Muscle of back (tissue), 13 donors: ENCODE measurements at places on chromosomes 1 and 21. TPM values are rescaled to one million over a fixed set of nuclear protein-coding genes. Genes with fewer than 3 reads are reported as not detected.
A peak's percentile ranks its signal among the peaks of the same experiment; 100 is the strongest.

- no peak for DNase-seq
Observed at GRCh38 chr1:28779751-28780408, 32.1 kb upstream of the OPRD1 start.

Gene ACTA1
- polyA plus RNA-seq = 11,491 TPM

Gene TTC24
- 0.63 TPM for polyA plus RNA-seq

DNA sequence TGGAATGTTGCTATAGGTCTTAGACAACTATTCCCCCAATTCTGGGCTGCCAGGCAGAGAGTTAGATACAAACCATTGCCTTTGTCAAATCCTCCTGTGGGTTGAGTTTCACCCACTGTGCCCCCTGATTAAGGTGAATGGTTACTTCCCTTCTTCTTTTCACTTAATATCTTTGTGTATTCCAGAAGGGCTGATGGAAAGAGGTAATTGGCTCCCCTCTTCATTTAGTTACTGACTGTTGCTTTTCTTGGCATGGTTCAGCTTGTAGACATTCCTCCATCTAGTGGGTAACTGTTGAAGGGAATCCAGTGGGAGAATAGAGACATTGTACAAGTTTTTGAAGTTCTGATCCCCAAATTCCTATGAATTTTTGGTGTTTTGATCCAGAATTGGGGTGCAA lies 43.8 kb upstream of the MACF1 start:
- DNase-seq = no peak

Gene TNFRSF25
- polyA plus RNA-seq = 9.3 TPM

GRCh38 chr1:113899111-113899510 lies 5.5 kb downstream of the AP4B1 start:
- DNase-seq = no peak

GRCh38 chr1:209751627-209752231 lies 4.1 kb upstream of the TRAF3IP3 start:
- DNase-seq = no peak

Gene TRNP1
- polyA plus RNA-seq = 6.2 TPM

DNA sequence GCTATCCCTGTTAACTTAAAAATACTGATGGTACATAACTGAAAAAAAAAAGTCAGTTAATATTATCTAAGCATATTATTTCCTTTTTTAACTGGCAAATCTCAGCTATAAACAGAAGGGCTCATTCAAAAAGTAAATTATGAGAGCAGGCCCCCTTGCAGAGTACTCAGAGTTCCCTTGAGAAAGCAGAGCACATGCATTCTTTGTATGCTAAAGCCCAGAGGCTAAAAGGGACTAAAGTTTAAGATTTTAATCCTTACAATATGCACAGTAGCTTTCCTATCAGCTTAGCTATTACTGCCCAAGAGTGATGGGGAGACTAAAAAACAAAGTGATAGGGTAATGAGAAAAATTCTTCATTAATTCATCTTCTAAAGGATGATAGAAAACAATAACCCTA lies 18.5 kb downstream of the SLC16A1 start:
- DNase-seq = no peak

GRCh38 chr1:209012443-209013196 lies 570.9 kb upstream of the CAMK1G start:
- DNase-seq = no peak

DNA sequence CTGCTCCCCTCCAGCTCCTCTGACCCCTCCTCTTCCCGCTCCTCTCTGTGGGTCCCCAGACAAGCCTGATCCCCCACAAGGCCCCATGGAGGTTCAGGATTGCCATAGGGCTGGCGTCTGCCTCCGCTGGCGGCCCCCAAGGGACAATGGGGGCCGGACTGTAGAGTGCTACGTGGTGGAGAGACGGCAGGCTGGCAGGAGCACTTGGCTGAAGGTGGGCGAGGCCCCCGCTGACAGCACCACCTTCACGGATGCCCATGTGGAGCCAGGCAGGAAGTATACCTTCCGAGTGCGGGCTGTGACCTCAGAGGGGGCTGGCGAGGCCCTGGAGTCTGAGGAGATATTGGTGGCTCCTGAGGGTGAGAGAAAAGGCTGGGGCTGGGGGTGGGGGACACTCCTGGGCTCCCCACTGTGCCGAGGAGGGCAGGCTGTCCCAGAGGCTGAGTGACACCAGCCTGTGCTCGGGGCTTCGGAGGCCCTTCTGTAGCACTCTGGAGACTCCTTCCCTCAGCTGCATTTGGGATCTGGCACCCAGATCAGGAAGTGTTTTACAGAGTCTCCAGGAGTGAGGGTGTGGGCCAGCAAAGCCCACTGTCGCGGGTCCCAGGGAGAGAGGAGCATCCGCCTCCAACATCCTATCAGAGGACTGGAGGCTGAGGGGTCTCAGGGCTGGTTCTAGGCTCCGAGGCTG lies 25.9 kb downstream of the IGFN1 start:
- no peak for DNase-seq

Gene KCNN3
- polyA plus RNA-seq = 8.5 TPM

- peak; percentile 77 for DNase-seq
Observed at GRCh38 chr21:33655588-33656221, 13.4 kb downstream of the ITSN1 start.

- DNase-seq = no peak
Observed at GRCh38 chr1:46483589-46483988, 6.0 kb upstream of the DMBX1 start.

Gene NPHS2
- not detected for polyA plus RNA-seq

Gene SELP
- 1.2 TPM for polyA plus RNA-seq

- DNase-seq = no peak
Observed at GRCh38 chr1:6370006-6370405, 23.6 kb downstream of the ACOT7 start.

DNA sequence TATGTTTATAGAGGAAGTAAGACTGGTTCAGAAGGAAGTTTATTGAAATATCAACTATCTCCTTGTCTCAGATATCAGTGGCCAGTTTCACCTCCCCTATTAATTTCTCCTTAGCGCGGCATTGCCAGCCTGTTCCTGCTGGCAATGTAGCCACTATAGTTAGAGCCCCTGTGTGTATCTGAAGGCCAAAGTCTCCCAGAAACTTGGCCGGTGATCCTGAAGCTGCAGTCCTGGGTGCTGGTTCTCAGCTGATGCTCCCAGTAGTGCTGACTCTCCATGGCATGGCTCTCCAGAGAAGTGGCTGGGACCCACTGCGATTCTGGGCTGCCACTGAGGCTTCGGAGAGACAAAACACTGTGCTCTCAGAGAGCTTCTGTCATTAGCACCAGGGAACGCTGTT lies 59.9 kb downstream of the TNN start:
- no peak for DNase-seq

Gene C1orf159
- 4.4 TPM for polyA plus RNA-seq

DNA sequence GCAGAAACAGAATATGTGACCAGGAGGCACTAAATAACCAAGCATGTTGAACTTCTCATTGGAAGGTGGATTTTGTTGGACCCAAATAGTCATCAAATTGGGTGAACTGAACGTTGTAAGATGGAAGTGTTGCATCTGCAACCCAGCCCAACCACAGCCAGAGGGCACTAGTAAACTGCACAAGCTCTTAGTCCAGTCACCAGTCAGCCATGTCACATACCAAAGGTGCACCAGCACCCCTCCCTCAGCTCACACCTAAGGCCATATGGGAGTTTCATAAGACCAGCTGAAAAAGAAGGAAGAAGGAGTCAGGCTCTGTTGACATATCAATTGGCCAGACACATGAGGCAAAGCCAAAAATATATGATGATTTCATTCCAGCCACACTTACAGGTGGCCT lies 481.7 kb upstream of the NR5A2 start:
- DNase-seq = no peak

GRCh38 chr1:228226141-228226874 lies 18.5 kb downstream of the OBSCN start:
- DNase-seq = no peak

Gene TSPAN2
- polyA plus RNA-seq = 19.4 TPM

Gene GNG12
- polyA plus RNA-seq = 64.6 TPM

Gene GPR137B
- polyA plus RNA-seq = 5.4 TPM

DNA sequence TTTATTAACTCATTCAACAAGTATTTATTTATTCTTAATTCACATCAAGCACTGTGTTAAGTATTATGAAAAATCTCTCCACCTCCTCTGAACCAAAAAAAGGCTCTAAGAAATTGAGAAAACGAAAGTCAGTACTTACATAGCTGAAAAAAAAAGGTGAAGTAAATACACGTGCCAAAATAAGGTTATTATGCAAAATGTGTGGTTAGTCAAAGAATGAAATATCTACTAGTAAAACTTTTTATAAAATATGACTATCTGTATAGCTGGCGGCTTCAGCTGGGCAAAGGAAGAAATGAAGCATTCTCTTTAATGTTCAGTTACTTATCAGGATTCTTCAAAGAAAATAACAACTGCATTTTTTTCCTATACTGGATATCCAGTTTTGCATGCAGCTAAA lies 35.5 kb upstream of the ASPM start:
- no peak for DNase-seq

GRCh38 chr1:159602501-159602999 lies 14.9 kb downstream of the APCS start:
- DNase-seq = no peak

DNA sequence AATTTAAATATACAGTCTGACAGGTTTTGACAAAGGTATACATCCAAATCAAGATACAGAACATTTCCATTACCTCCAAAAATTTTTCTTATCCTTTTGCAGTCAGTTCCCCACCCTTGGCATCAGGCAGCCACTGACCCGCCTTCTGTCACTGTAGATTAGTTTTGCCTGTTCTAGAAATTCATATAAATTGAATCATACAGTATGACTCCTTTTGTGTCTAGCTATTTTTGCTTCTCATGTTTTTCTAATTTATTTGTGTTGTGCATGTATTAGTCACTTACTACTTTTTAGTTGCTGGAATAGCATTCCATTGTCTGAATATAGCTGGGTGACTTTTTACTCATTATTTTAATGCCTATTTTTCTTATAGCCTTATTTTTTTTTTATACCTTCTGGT lies 3.8 kb downstream of the UTP25 start:
- DNase-seq = peak; percentile 36

DNA sequence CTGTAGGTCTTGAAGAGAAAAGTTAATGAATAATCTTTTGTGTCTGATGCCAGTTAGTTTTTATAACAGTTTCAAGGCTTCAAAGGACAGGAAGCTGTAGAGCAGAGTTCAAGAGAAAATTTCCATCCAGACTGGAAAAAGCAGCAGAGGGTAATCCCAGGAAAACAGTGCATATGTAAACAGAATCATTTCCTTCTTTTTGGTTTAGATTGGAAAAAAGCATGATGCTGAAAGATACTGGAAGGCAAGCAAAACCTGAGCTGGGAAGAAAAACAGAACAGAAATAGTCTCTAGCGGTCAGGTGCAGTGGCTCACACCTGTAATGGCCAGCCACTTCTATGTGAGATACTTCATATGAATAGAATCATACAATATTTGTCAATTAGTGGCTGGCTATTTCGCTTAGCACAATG lies 71.9 kb downstream of the ZSWIM5 start:
- DNase-seq = no peak

- no peak for DNase-seq
Observed at GRCh38 chr1:243595527-243596210, 254.4 kb downstream of the AKT3 start.

- DNase-seq = no peak
Observed at GRCh38 chr1:234730770-234731568, 121.0 kb upstream of the IRF2BP2 start.

DNA sequence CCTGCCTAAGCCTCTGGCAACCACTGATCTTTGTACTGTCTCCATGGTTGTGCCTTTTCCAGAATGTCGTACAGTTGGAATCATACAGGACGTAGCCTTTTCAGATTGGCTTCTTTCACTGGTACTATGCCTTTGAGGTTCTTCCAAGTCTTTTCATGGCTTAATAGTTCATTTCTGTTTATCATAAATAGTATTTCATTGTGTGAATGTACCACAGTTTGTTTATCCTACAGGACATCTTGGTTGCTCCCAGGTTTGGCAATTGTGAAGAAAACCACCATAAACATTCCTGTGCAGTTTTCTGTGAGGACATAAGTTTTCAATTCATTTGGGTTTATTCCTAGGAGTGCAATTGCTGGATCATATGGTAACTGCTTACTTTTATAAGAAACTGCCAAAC lies 190.6 kb upstream of the RAB4A start:
- no peak for DNase-seq

- DNase-seq = no peak
Observed at GRCh38 chr1:88892357-88892877, 1.1 kb upstream of the GTF2B start.

- DNase-seq = no peak
Observed at GRCh38 chr1:214193691-214194090, 87.3 kb upstream of the SMYD2 start.

Gene THEM5
- polyA plus RNA-seq = 0.40 TPM

DNA sequence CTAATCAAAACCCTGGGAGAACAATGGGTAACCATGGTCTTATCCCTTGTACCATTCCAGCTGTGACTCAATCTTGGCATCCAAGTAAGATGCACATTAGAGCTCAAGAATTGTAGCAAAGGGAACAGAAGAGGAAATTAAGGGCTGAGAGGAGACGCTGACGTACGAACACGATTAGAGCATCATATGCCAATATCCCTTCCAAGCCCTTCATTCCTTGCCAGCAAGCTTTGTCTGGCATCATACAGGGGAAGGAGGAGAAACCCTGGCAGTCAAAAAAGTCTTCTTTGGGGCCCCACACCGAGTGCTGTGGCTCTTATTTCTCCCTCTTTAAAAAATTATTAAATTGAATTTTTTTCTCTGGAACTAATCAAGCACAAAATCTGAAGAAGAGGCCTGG lies 120.9 kb downstream of the ASTN1 start:
- no peak for DNase-seq

DNA sequence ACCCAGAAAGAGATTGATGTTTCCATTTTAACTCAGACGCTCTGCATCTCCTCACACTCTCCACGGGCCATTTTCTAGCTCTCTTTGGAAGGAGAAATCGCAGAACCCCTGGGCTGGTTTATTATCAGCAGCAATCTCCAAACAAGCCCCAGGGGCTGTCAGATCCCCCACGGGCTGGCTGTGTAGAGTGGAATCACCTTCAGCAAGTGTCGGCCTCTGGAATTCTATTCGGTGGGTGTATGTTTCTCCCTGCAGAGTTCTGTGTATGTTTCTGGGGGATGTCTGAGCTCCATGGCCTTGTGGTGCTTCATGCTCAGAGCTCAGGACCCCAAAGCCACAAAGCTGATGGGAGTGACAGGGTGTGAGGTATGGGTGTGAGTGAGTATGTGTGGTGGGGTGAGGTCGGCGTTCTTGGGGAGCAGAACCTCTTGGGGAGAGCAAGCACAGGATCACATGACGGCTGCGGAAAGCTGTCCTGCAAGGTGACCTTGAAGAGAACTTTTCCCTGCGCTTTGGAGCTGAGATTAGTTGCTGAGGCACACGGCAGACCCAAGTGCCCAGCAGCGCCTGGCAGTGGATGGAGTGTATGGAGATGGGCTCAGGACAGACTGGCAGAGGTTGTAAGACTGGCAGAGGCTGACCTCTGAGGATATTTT lies 489 bp downstream of the ACOT11 start:
- peak; percentile 49 for DNase-seq

DNA sequence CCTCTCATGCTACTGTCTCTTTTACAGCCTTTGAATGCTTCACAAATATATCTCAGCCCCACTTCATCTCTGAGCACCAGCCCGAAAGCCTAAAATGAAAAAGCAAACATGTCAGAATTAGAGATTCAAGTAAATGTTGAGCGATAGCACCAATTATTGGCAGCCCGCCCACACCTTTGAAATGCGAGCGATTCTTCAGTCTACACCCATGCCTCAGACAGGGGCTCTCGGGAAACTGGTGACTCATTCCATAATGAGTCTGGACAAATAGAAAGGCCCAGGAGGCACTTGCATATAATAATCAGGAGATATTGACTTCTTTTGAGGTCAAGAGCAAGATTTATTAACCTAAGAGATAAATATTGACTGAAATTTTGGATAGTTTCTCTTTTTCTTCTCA lies 487.3 kb upstream of the PTBP2 start:
- peak; percentile 26 for DNase-seq

- no peak for DNase-seq
Observed at GRCh38 chr1:236395947-236396664, 2.0 kb downstream of the EDARADD start.

Gene LRIG2
- polyA plus RNA-seq = 9.7 TPM
